Nucleus accumbens (tissue), 56 donors: ENCODE measurements at places on chromosomes 11 and 22.

DNA sequence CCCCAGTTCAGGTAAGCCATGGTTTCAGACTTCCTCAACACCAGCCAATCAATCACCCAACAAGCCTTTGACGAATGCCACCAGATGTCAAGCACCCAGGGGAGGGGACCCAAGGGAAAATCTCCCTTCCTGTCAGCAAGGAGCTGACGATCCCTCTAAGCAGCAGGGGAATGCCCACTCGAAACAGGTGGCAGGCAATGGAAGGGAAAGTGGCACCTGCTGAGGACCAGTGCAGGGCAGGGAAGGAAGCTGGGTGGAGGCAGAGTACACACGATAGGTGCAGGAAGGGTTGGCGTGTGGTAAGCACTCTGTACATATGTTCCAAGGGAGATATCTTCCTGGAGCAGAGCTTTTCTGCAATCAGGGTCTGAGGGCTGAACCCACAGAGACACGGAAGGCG, 11.7 kb upstream of the CREB3L1 start:
- no peak for DNase-seq

DNA sequence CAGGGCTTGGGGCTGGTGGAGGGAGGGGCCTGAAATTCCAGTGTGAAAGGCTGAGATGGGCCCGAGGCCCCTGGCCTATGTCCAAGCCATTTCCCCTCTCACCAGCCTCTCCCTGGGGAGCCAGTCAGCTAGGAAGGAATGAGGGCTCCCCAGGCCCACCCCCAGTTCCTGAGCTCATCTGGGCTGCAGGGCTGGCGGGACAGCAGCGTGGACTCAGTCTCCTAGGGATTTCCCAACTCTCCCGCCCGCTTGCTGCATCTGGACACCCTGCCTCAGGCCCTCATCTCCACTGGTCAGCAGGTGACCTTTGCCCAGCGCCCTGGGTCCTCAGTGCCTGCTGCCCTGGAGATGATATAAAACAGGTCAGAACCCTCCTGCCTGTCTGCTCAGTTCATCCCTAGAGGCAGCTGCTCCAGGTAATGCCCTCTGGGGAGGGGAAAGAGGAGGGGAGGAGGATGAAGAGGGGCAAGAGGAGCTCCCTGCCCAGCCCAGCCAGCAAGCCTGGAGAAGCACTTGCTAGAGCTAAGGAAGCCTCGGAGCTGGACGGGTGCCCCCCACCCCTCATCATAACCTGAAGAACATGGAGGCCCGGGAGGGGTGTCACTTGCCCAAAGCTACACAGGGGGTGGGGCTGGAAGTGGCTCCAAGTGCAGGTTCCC, at the start of gene APOC3:
Gene APOC3, plus strand, starts transcription at position 383 of the 659 bp plus-strand sequence. CDS start 676 bp downstream, outside the sequence.
- DNase-seq: no peak

- no peak for DNase-seq
These were observed 115.8 kb upstream of the NARS2 start for GRCh38 chr11:78690352-78690987.

DNA sequence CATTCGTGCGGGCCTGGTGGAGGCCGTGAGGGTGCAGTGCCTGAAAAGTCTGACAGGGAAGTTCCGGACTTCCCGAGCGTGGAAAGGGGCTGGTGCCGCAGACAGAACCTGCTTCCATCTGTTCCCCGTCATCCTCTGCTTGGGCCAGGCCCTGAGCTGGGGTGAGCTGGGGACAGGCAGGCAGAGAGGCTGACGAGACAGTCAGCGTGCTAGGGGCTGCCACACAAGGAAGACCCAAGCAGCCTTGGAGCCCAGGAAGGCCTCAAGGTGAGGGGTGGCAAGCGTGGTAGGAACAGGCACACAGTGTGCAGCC, 25.5 kb downstream of the NADSYN1 start:
- DNase-seq: no peak

DNA sequence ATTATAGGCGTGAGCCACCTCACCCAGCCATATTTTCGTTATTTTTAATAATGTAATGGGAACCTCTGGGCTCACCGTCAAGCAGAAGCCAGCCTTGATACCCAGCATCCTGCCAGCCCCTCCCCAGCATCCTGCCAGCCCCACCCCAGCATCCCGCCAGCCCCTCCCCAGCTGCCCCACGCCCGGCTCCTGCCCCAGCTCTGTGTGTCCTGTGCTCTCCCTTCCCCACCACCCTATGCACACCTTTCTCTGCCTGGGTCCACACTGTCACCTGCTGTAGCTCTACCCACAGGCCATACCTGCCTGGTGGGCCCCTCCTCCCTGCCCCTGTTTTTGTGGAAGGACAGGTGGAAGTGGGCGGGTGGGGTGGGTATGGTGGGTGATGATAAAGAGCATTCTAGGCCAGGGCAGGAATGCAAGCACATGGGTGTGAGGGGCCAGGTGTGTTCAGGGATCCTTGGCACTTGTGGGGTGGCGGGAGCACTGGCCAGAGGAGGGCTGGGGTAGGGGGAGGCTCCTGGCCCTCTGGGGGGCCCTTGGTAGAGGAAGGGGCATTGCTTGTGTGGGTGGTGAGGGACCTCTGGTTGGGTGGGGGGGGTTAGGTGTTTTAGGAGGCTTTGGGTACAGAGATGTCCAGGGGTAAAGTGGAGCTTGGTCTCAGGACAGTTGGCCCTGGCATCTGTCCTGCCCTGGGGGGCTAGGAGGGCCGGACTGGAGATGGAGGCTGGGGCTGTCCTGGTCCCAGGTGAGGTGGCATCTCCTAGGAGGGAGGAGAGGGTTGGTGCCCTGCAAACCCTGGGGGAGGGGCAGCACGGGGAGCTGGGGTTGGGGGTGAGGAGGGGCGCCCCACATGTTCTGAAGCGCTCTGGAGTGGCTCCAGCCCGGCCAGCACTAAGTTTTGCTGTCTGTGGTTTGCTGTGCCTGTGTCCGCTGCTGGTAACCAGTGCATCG, 25.9 kb upstream of the GRAMD4 start:
- DNase-seq: no peak

DNA sequence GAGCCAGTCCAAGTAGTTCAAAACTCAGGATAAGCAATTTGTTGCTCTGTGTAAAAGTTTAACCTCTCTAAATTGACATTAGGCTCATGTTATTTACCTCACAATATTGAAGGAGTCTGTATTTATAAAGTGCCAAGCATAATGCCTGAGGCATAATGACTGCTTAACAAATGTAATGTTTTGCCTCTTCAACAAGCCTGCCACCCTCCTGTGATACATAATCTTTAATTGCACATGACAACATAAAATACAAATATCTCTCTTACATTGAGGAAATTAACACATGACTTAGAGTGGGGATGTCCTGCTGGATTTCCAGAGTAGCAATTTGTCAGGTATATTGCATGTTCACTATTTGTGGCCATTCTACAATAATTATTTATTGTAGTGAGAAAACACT, 469.2 kb upstream of the ANO5 start:
- no peak for DNase-seq

DNA sequence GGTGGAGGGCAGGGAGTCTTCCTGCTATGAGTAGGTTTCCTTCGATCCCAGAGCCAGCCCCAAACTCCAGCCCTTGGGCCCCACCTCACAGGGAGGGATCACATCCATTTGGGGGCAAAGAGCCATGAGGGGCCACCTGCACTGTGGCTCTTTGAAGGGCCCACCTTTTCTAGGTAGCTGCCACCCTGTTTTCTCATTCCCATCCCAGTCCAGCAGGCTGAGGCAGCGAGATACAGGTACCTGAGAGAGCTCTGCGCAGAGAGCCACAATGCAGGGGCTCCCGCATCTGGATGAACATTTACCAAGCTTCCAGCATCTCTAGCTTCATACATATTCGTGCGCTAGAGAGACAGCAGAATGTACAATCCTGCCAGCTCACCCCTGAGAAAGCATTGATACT, 16.3 kb downstream of the FXYD6 start:
- DNase-seq: no peak

DNA sequence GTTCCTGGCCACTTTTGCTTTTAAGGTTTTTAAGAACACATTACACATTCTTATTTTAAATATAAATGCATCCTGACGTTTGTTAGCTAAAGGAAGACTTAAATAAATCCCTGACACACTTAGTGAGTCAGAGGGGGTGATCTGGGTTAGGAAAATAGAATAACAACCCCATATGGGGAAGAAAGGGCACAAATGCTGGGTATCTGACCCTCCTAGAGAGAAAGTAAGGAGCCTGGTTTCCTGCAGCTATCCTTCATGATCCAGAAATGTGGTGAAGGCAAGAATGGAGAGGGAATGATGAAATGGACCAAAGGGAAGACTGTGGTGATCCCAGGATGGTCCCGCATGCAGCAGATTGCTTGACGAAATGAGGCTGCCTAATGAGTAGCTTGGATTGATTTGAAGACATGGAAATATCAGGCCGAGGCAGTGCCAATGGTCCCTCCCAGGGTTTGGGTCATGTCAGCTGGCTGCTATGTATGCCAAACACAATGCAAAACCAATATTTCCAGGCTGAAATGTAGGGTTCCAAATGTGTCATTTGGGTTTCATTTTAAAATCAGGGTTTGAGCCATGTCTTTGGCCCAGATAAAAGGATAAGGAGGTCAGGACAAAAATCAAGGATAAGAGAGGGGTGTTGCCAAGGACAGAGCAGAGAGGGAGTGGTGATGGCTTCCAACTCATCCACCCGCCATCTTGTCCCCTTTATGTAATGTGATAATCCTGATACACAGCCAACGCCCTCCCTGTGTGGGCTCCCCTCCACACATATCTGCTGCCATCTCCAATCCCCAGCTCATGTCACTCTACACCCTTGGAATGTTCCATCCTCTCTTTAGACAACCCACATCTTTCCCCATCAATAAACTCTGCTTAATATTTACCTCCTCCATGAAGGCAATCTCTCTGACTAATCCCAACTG, 135.1 kb upstream of the PITPNB start:
- DNase-seq: no peak

GRCh38 chr11:45229401-45230020, 56.6 kb downstream of the SYT13 start:
- DNase-seq: no peak
